ENCODE measurements at places on chromosomes 7 and 10.
A peak's percentile ranks its signal among the peaks of the same experiment; 100 is the strongest.

- peak; percentile 48 for DNase-seq
These were observed 96.8 kb downstream of the INPP5A start for GRCh38 chr10:132634241-132634946.

GRCh38 chr7:38518541-38518940 lies 112.6 kb downstream of the AMPH start:
- DNase-seq: no peak

- peak; percentile 76 for DNase-seq
These were observed 695 bp downstream of the PRKAG2 start for GRCh38 chr7:151875942-151876898.

DNA sequence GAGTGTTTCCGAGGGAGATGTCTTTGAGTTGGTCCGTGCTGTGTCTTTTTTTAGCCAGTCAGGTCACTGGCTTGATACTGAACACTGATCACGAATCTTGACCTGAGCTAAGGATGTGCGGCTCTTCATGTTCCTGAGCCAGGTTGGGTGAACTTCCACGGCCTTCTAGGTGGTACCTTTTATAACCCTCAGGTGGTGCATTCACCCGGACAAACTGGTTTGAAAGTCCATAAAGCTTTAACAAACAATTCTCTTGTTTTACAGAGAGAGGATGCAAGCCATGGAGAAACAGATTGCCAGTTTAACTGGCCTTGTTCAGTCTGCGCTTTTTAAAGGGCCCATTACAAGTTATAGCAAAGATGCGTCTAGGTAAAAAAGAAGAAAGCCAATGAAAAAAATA lies 229.5 kb downstream of the ARHGAP21 start:
- no peak for DNase-seq

- no peak for DNase-seq
These were observed 105.7 kb downstream of the NEURL1 start for GRCh38 chr10:103599211-103599610.

GRCh38 chr10:35685402-35685801 lies 43.3 kb upstream of the FZD8 start:
- no peak for DNase-seq

GRCh38 chr7:19552576-19552975 lies 156.3 kb downstream of the POLR1F start:
- DNase-seq: no peak
